ENCODE measurements at places on chromosomes 13 and 19.

- DNase-seq, result no peak
Observed at GRCh38 chr19:34332027-34332760, 32.8 kb upstream of the GPI start.

DNA sequence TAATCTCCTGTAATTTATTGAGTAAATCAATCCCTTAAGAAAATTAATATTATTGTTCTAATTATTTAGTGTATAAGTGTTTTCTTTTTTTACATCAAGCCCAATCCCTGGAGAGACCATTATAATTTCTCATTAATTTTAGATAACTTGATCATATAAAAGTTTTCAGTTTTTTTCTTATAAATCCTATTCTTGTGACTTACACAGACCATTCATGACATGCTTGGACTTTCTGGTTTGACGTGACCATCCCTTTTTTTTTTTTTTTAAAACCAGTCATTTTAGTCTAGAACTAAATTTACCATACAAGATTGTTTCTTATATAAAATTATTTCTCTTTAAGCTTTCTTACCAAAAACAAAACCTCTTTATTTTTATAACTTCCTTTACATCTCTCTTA is 5.4 kb upstream of the MTRF1 start:
- no peak for DNase-seq

GRCh38 chr13:28582225-28582891 is 76.6 kb upstream of the POMP start:
- DNase-seq, result no peak

DNA sequence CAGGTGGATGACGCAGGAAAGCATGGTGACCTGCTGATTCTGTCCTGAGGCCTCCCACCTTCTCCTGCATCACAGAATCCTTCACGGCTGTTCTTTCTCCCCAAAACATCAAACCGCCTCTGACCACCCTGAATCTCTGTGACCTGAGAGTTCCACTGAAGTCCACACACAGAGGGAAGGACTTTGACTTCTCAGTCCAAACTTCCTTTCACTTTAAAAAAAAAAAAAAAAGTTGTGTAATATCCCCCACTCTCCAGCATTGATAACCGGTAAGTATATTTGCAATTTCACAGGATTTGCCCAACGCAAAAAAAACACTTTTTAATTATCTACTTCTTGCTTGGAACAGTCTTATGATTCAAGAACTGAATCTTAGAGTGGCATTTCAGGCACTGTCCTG is 259.5 kb upstream of the IRS2 start:
- DNase-seq, result no peak

- no peak for DNase-seq
Observed at GRCh38 chr13:80707000-80707983, 366.4 kb upstream of the SPRY2 start.

DNA sequence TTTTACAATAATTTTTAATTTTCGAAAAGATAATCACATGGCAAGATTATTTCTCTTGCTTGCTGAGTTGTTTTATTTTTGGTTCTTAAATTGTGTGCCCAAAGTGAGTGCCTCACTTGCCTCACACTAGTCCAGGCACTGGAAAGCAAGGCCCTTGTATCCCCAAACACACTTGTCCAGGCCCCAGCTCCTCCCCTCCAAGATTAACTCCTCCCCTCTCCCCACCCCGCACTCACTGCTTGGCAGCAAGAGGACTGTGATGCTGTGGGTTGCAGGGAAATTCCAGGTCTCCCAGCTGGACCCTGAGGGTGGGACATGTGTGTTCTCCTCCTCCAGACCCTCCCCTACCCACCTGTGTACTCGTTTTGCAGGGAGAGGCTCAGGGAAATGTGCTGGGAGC is 3.9 kb downstream of the SIGLEC12 start:
- no peak for DNase-seq

Measured in left hindlimb (tissue), 1 donor.